ENCODE measurements at places on chromosomes 2 and 18.

GRCh38 chr2:40321016-40321623, 130.8 kb downstream of the SLC8A1 start:
- DNase-seq, result no peak

GRCh38 chr18:49768051-49768391, 45.3 kb downstream of the ACAA2 start:
- no peak for DNase-seq

GRCh38 chr2:19786408-19787058, 115.2 kb downstream of the TTC32 start:
- DNase-seq, result no peak

DNA sequence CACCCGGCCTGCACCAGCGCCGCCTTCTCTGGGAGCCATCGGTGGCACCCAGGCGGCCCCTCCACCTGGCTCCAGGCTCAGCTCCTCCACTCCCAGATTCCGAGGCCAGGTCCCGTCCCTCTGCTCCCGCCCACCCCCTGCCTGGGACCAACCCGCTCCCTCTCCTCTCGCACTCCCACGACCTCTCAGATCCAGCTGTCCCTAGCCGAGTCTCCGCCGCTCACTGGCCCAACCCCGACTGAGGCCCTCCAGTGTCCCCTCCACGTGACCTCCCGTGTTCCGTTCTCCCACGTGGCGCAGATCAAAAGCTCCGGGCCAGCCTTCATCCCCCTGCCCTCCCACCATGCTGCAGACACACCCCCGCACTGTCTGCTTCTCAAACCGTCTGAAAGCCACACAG, 14.4 kb upstream of the SALL3 start:
- no peak for DNase-seq

DNA sequence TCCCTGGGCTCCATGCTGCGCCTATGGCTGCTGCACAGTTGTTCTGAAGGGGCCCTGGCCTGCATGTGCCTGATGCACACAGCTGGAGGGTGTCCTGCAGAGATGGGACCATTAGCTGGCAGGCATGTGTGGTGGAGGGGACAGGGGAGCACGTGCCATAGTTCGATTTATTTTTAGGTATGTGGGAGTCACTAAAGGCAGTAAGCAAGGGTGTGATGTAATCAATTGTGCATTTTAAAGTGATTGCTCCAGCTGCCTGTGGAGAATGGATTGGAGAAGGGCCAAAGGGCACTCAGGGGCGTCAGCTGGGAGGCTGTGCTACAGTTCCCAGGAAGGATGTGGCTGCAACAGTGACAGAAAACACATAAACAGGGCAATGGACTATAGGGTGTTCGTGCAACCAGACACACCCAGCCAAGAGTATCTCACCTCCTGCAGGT, 205.1 kb downstream of the ARL4C start:
- no peak for DNase-seq

DNA sequence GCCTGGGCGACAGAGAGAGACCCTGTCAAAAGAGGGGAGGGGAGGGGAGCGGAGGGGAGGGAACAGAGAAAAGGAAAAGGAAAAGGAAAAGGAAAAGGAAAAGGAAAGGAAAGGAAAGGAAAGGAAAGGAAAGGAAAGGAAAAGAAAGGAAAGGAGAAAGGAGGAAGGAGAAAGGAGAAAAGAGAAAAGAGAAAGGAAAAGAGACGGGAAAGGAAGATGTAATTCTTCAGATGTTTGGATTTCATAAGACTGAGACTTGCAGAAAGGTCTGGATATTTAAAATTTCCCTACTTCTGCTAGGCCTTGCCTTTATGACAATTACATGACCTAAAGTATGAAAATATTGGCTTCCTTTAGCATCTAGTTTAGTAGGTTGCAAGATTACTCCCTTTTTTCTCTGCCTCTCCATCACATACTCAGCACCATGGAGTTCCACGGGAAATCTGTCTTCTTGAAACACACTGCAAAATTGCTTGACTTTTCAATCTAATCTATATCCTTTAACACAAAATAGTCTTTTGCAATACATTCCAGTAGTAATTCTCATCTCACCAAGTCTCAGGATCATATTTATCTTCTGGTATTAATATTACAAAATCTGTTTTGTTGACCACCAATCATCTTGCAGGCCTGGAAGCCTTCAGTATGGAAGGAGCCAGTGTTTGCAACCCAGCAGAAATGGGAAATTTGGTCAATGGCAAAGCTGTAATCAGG, 383.5 kb downstream of the ZEB2 start:
- no peak for DNase-seq

GRCh38 chr18:44934901-44935300, 254.2 kb downstream of the SETBP1 start:
- DNase-seq, result no peak

DNA sequence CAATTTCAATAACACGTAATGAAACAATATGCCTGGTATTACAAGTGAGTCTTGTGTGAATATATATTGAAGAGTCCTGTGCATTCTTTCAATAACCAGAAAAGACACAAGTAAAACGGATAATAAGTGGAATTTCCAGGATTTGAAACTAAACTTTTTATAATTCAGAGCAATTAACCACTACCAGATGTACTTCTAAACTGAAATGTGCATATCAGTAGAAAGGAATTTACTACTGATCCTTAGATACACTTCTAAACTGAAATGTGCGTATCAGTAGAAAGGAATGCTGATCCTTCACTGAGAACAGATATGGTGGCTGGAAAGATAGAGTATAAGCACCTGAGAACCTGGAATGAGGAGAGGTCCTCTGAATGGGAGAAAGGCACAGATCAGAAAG, 470.9 kb upstream of the SPHKAP start:
- no peak for DNase-seq

DNA sequence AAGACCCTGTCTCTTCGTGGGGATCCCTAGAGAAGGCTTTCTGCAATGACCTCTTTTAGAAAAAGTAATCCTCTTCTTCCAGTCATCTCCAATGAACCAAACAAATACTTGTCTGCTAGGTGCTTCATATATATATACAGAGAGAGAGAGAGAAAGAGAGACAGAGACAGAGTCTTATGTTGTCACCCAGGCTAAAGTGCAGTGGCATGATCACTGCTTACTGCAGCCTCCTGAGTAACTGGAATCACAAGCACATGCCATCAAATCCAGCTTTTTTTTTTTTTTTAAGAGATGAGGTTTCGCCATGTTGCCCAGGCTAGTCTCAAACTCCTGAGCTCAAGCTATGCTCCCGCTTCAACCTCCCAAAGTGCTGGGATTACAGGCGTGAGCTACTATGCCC, 18.6 kb upstream of the PKDCC start:
- no peak for DNase-seq

GRCh38 chr2:138919120-138919747, 139.0 kb upstream of the NXPH2 start:
- no peak for DNase-seq

DNA sequence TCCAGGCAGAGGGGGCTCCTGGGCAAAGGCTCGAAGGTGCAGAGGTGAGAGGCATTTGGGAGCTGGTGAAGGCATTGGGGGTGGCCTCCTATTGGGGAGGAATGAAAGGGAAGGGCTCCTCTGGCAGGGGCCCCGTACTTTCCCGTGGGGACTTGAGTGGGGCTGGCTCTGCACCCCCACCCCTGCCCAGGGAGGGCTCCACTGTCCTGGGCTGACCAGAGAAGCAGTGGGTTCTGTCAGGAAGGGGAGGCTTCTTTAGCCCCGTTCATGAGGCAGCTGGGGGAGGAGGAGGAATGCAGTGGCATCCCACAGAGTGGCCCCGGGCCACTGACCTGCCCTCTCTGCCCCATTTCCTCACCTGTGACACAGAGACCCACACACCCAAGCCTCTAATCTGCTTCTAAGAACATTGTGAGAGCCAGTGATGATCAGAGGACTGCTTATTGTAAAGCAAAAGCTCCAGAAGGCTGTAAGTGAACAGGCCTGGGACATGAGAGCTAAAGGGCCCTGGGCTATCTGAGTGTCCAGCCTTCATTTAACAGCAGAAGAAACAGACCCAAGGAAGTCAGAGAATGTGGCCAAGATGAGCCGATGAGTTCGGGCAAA, 38.6 kb upstream of the GPAT2 start:
- no peak for DNase-seq

DNA sequence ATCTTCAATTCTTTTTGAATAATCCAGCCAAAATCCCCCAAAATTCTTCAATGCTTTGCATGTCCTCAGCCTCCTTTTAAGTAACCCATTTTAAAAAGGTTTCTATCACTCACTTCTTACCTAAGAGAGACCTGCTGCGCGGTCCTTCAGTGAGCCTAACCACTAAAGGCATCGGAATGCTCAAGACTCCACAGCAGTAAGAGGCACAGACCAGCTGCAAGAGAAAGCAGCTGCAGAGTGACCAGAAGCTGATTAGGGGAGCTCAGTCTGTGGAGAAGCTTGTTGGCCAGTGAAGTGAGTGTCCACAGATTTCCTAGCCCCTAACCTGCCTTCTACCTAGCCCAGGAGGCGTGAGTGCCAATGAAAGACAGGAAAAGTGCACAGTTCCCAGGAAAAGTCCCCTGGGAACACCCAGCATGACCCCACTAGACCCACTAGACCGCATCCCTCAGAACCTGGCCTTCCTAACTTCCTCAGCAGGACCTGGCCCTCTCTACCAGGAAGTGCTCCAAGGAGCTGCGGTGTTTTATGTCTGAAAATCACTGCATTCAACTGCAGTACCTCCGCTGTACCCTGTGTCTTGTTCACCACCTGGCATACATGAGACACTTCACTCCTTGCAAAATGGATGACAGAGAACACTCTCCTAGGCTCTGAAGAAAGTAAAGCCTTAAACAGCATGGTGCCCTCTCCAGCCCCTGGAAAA, 10.1 kb downstream of the MBOAT2 start:
- no peak for DNase-seq

DNA sequence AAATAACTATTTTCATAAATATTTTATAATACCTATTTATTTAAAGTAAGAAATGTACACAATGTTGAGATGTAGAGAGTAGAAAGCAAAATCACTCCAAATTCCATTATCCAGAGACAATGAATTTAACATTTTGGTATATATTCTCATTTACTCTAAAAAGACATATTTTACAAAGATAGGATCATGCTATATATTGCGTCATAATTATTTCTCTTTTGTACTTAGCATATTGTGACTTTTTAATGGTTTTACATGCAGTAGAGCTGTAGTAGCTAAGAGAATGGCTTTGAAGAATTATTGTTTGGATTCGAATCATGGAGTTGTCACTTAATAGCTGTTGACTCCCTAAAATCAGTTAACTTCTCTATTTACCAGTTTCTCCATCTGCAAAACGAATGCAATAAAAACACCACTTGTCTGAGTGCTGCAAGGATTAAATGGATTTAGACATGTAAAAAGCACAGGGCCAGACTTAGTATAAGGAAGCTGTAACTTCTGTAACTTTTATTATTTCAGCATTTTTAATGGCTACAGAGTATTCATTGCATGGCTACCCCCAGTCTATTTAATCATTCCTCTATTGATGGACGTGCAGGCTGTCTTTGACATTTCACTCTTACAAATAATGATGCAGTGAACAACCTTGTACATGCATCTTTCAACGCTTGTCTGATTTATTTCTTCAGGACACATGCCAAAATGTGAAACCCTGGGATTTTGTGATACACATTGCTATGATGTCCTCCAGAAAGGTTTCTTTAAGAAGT, 33.2 kb downstream of the KCNS3 start:
- DNase-seq, result no peak

DNA sequence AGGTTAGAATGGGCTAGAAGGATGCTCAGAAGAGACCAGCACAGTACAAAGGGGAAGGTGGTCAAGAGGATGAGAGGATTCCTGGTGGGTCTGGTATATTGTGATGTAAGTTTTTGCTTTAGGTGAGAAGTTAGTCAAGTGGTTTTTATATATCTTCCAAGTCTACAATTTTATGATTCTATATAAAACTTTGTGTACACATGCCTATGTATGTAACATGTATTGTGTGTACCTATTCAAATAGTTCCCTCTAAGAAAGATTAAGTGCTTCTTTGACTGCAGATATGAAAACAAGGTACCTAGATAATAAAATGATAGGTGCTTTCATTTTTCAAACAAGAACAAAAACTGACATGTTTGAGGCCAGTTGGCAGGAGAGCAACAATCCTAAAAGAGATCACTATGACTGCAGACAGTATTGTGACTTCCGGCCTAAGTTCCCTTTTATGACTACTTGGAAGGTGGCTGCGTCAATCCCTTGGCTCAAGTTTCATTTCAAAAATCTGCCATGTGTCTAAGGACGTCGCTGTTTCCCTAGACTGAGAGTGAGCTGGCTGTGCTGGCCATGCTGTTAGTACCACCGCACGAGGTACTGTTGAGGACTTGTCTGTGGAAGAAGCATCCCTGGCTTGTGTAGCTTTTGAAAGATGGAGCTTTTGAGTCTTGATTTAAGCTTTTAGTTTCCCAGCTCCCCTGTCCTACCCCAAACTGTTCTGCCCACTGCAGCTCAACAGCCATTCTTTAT, 123.1 kb downstream of the PRPF40A start:
- no peak for DNase-seq

DNA sequence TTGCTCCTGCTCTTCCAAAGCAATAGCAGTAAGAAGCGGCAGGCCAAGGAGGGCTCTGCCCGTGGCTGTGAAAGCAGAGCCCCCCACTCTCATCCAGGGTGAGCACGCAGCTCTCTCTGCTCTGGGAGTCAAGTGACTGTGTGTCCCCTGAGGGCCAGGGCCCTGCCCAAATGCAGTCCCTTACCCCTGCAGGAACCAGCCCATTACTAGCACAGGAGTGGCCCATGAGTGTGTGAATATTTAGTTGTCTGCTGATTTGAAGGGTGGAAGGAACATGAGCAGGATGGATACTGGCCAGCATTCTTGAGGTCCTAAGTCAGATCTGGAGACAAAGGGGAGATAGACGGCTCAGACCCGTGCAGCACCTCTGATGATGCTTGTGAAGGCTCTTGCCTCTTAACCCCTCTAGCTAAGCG, 69.7 kb upstream of the FOSL2 start:
- DNase-seq, result no peak

GRCh38 chr2:225091336-225091735, 49.1 kb upstream of the DOCK10 start:
- no peak for DNase-seq

DNA sequence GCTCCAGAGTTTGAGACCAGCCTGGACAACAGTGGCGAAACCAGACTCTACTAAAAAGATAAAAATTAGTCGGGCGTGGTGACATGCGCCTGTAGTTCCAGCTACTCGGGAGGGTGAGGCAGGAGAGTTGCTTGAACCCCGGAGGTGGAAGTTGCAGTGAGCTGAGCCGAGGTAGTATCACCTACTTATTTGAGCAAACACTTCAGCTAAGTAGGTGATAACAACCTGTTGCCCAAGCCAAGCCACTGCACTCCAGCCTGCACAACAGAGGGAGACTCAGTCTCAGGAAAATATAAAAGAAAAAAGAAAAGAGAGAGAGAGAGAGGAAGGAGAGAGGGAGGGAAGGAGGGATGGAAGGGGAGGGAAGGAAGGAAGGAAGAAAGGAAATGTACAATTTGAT, 21.3 kb downstream of the FER1L5 start:
- DNase-seq, result no peak

GRCh38 chr2:19073522-19073921, 284.9 kb downstream of the OSR1 start:
- no peak for DNase-seq

- DNase-seq, result no peak
Measured at GRCh38 chr18:79422022-79422782, 26.5 kb downstream of the NFATC1 start.
